ENCODE measurements at places on chromosomes 1 and 21.

- DNase-seq = no peak
These were observed 79.0 kb downstream of the APP start for GRCh38 chr21:26091480-26092018.

- DNase-seq = no peak
These were observed 126.9 kb downstream of the NOS1AP start for GRCh38 chr1:162196387-162196786.

GRCh38 chr1:214002060-214002459 lies 14.3 kb downstream of the PROX1 start:
- no peak for DNase-seq

- peak; percentile 37 for DNase-seq
These were observed 674 bp upstream of the ATXN7L2 start for GRCh38 chr1:109482791-109483671.

GRCh38 chr1:214228976-214229375 lies 52.0 kb upstream of the SMYD2 start:
- no peak for DNase-seq

DNA sequence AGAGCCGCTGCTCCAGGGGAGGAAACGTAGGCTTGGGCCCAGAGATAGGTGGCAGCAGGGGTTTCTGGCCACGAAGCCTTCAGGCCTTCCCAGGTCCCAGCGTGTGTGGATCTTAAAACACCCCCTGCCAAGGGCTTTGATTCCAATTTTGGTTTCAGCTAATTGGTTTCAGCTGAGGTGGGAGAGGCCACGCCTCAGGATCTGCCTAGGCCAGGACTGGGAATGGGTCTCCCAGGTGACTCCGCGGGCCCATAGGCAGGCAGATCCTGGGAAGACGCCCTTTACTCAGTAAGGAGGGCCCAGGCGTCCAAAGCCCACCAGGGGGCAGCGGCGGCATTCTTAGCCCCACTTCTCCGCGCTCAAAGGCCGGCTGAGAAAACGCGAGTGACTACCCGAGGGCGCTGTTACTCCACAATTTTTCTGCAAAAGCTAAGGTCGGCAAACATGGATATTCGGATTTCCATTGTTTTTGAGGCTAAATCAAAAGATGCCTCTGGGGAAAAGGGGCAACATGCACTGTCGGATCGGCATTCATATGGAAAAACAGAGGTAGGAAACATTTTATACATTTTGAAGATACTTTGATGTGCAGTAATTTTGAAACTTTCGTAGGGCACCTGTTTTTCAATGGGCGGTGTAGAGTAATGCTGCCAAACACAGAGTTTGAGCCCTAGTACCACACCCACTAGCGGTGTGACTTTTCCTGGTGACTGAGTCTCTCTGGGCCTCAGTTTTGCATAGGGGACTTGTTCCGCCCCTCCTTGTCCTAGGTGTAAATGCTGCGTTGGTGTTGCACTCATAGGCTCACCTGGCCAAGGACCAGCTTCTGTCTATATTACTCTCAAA lies 31.8 kb upstream of the BCL10 start:
- DNase-seq = peak; percentile 36

GRCh38 chr21:41801321-41802197 lies 34.7 kb upstream of the RIPK4 start:
- no peak for DNase-seq

- no peak for DNase-seq
These were observed 90.2 kb upstream of the C1orf21 start for GRCh38 chr1:184296466-184297243.

- DNase-seq = no peak
These were observed 425 bp upstream of the TADA1 start for GRCh38 chr1:166876540-166876838.

- DNase-seq = no peak
These were observed 27.4 kb downstream of the KCNA3 start for GRCh38 chr1:110647254-110647891.

DNA sequence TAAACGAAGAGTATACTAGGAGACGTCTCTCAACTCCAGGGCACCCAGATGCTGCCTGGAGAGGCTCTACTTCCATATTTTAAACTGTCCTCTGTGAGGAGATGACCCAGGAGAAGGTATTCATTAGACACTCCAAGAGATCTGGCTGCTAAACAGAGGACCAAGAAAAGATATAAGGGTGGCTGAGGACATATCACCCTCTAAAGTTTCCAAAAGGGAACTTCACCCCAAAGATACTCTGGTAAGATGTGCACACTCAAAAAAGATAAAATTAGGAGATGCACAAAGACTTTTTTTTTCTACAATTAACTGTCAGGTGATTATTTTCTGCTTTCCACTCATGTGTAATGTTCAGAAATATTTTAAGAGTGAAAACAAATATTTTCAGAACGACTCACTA lies 1.4 kb downstream of the ZNF670 start:
- DNase-seq = no peak

Data from stimulated activated naive CD4-positive, alpha-beta T cell treated with Interleukin-2 at 50 U/mL for 16 hours (primary cell).